Activated T-cell treated with anti-CD3 and anti-CD28 coated beads, Interleukin-2, amount 50 U/mL, for 72 hours (primary cell): ENCODE measurements at places on chromosomes 12 and 14.

GRCh38 chr14:64720131-64720576, 15.9 kb downstream of the PLEKHG3 start:
- no peak for DNase-seq

DNA sequence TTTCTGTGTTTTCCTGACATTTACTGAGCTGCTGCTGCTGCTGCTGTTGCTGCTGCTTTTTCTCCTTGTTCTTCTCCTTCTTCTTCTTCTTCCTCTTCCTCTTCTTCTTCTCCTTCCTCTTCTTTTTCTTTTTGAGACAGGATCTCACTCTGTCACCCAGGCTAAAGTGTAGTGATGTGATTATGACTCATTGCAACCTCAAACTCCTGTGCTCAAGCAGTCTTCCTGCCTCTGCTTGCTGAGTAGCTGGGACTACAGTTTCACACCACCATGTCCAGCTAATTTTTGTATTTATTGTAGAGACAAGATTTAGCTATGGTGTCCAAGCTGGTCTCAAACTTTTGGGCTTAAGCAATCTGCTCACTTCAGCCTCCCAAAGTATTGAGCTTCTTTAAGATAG, 95.8 kb downstream of the TMTC3 start:
- DNase-seq, result peak; percentile 14

DNA sequence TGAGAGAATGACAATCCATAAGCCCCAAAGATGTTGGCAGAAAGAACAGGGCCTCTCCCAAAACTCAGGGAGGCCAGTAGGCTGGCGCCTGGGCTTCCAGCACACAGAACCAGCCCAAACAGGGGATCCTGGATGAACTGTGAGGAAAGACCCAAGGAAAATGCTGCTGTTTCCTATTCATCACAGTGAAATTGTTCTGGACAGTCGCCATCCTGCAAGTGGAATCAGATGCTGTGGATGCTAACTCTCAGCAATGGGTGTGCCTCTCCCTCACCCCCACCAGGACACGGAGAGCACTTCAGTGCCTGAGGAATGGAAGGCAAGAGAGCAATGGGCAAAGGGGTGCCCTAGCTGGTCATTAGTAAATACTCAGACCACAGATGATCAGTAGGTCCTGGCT, 80.8 kb downstream of the ANO2 start:
- no peak for DNase-seq

GRCh38 chr12:71024281-71024680, 103.7 kb upstream of the PTPRR start:
- no peak for DNase-seq
